ENCODE measurements at places on chromosomes 1 and 21. TPM values are rescaled to one million over a fixed set of nuclear protein-coding genes. Genes with fewer than 3 reads are reported as not detected.

HDGF gene
- 149 TPM for total RNA-seq

FCRL4 gene
- total RNA-seq = not detected

SLC37A1 gene
- 14.0 TPM for total RNA-seq

CERS2 gene
- 71.6 TPM for total RNA-seq

AQP10 gene
- total RNA-seq = not detected

MTMR11 gene
- 1.5 TPM for total RNA-seq

TMEM269 gene
- total RNA-seq = not detected

C1QTNF12 gene
- 0.56 TPM for total RNA-seq

RAB42 gene
- total RNA-seq = 8.8 TPM

TRPM2 gene
- total RNA-seq = 3.2 TPM

ANKRD13C gene
- total RNA-seq = 27.6 TPM

RBP7 gene
- total RNA-seq = 0.34 TPM

TTC22 gene
- total RNA-seq = not detected

ADAM30 gene
- total RNA-seq = not detected

CRP gene
- total RNA-seq = not detected

SSX2IP gene
- 2.9 TPM for total RNA-seq

A3GALT2 gene
- not detected for total RNA-seq

EPHA10 gene
- total RNA-seq = 0.05 TPM

NEGR1 gene
- total RNA-seq = under 0.01 TPM

MCOLN2 gene
- 0.05 TPM for total RNA-seq

TACSTD2 gene
- 43.9 TPM for total RNA-seq

PLCH2 gene
- total RNA-seq = under 0.01 TPM

Measured in dermis blood vessel endothelial cell (primary cell).